ENCODE measurements at places on chromosomes 2 and 18. TPM values are rescaled to one million over a fixed set of nuclear protein-coding genes. Genes with fewer than 3 reads are reported as not detected.

- H3K27me3 ChIP-seq = no peaks in the 10 kb centered on the region
- H3K4me3 ChIP-seq = no peak overlapping the region
- DNase-seq = peak; percentile 79
Observed at GRCh38 chr18:45617284-45617683, 2.0 kb downstream of the SLC14A2 start.

DNA sequence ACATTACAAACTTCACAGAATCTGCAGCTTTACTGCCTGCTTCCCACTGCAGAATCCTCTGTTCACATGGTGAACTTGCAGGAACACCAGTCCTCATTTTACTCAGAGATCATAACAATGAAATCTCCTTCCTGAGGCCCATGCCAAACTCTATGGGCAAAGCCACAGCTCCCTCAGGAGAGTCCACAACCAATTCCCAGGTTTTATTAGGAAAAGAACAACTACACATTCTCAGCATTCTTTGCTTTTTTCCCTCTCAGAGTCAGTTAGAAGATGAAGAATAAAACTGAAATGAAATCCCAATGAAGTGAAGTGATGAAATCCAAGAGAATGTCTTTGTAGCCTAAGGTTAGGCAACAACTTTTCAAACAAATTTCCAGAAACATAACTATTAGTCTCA lies 233.7 kb downstream of the DSEL start:
- no peaks in the 10 kb centered on the region for H3K27me3 ChIP-seq
- H3K36me3 ChIP-seq = no peaks in the 10 kb centered on the region
- no peaks in the 10 kb centered on the region for H3K4me1 ChIP-seq
- no peak overlapping the region for H3K27ac ChIP-seq

DNA sequence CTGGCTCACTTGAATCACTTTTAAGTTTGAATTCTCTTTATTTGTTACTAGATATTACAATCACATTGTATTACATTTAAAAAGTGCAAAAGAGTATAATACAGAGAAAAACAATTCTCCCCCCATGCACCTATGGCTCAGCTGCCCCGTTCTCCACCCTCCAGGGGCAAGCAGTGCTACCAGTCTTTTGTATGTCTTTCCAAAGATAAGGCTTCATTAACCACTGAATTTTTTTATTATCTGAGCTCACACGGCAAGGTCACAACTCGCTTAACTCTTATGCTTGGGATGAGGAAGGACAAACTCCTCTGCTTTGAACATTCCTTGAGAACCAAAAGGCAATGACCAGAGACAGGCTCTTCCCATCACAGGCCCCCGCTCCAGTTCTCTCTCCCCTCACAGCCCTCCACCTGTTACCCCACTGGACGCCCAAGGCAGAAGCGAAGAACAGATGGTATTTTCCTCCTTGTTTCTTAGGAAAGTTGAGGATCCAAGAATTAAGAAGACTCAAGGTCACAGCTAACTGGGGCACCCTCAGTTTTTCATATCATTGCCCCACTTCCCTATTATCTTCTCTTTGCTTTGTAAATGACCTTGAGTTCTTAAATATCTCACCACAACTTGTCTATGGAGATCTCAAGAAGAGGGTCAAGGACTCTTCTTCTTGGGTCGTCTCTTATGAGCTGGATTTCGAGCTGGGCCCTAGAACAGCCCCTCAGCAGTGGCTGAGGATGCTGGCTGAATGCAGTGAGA lies 30.1 kb downstream of the SH2D6 start:
- no peaks in the 10 kb centered on the region for H3K27me3 ChIP-seq
- no peak overlapping the region for H3K27ac ChIP-seq
- H3K4me1 ChIP-seq = peaks cover 31% of the 10 kb centered on the region
- DNase-seq = no peak
- no peak overlapping the region for H3K4me3 ChIP-seq

- no peak overlapping the region for H3K4me3 ChIP-seq
- DNase-seq = no peak
- H3K27ac ChIP-seq = no peak overlapping the region
- H3K27me3 ChIP-seq = peaks cover 31% of the 10 kb centered on the region
- no peaks in the 10 kb centered on the region for H3K36me3 ChIP-seq
- H3K4me1 ChIP-seq = no peaks in the 10 kb centered on the region
Observed at GRCh38 chr18:22185771-22186386, 16.5 kb downstream of the GATA6 start.

- no peaks in the 10 kb centered on the region for H3K36me3 ChIP-seq
- H3K4me1 ChIP-seq = no peaks in the 10 kb centered on the region
- no peak for DNase-seq
- no peak overlapping the region for H3K27ac ChIP-seq
- no peak overlapping the region for H3K4me3 ChIP-seq
Observed at GRCh38 chr18:57965246-57965645, 78.8 kb upstream of the NEDD4L start.

DNA sequence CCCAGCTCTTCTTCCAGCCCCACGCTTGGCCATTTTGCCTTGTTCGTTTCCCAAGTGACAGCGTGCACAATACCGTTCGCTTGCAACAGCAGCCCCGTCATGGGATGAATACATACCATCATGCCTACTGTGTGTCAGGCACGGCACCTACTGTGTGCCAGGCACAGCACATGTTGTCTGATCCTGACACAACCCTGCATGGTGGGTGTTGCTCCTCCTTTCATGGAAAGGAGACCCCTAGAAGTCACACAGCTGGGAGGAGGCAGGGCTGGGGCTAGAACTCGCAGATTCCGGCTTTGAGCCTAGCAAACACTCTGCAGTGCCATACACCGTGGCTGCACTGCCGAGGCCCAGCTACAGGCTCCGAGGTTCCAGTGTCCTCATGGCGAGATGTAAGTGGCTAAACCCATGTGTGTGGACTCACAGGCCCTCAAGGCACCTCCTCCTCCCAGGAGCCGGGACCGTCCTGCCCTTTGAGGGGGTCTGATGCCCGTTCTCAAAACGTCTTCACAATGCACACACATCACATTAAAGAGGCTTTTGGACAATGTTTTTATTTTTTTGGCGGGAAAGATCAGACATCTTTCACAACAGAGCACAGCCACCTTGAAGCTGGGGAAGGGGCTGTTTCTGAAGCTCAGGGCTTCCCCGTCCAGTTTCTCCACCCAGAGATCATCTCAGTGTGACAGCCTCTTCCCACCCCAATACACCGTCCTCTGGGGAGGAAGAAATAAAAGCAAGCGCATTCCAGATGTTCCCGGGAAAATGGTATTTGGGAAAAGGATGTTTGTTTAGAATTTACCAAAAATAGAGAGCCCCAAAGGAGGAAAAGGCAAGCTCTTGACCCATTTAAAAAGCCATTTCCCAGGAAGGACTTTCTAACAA lies 64.9 kb downstream of the HS1BP3 start:
- H3K36me3 ChIP-seq = no peaks in the 10 kb centered on the region
- H3K27me3 ChIP-seq = no peaks in the 10 kb centered on the region
- DNase-seq = peak; percentile 76
- peaks cover 64% of the 10 kb centered on the region for H3K4me1 ChIP-seq
- H3K4me3 ChIP-seq = no peak overlapping the region

DNA sequence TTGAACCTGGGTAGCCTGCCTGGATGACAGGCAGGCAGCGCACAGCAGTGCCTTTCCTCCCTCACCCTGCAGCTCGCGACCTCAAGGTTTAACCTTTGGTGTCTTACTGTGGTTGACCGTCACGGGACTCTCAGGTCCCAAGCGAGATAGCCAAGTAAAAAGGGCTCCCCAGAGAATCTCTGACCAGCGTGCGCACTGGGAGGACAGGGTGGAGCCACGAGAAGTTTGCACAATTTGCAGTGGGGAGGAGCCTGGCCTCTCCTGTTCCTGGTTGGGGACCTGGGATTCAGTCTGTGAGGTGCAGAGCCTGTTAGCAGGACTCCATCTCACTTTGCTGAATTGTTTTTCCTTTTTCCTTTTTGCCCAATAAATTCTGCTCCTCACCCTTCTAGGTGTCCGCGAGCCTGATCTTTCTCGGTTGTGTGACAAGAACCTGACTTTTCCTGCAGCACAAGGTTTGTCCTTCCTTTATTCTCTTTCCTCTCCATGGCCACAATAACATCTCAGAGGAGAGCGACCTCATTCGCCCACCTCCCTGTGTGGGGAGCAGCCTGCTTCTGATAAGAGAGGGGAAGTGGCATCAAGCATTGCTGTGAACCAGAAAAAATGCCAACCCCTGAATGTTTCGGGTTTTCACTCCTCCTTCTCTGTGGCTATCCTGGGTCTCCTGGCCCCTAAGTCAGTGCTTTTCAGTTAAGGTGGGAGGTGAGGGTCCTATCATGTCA lies 36.2 kb downstream of the POU3F3 start:
- H3K27ac ChIP-seq = no peak overlapping the region
- no peak for DNase-seq
- H3K27me3 ChIP-seq = peaks cover 2% of the 10 kb centered on the region
- H3K4me1 ChIP-seq = no peaks in the 10 kb centered on the region
- no peak overlapping the region for H3K4me3 ChIP-seq

DNA sequence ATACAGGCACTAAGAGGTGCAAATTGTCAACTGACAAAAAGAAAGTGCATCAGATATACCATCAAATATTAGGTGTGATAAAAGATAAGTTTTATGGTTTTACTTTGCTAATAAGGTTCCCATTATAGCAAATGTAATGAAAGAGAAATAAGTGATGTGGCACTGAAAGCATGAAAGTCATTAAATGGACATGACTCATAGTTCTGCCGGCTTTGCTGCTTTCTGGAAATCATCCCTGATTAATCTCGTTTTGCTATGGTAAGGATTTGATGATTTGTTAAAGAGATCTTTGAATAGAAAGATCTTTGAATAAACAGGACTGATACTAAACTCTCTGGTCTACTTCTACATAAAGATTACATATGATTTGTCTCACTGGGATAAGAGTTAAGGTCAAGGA lies 72.7 kb downstream of the CLIP4 start:
- H3K4me1 ChIP-seq = no peaks in the 10 kb centered on the region
- H3K27me3 ChIP-seq = no peaks in the 10 kb centered on the region
- H3K27ac ChIP-seq = no peak overlapping the region
- DNase-seq = no peak
- no peak overlapping the region for H3K4me3 ChIP-seq

DNA sequence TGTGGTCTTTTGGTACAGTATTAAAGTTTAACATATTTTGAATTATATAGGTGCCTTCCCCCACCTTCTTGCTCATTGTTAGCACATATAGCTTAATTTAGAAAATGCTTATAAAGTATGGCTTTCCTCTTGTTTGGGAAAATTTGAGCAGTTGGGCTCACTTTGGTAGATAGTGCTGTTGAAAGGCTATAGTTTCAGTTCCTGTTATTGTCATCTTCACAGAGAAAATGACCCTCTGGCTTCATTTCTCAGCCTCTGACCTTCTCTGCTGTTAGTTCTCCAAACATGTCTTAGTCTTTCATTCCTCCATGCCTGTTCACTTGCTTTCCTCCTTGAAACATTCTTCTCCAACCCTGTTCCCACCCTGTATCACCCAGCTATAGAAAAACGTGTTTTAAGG lies 200.6 kb downstream of the WDR7 start:
- no peaks in the 10 kb centered on the region for H3K4me1 ChIP-seq
- no peaks in the 10 kb centered on the region for H3K36me3 ChIP-seq
- H3K4me3 ChIP-seq = no peak overlapping the region
- DNase-seq = peak; percentile 27

DNA sequence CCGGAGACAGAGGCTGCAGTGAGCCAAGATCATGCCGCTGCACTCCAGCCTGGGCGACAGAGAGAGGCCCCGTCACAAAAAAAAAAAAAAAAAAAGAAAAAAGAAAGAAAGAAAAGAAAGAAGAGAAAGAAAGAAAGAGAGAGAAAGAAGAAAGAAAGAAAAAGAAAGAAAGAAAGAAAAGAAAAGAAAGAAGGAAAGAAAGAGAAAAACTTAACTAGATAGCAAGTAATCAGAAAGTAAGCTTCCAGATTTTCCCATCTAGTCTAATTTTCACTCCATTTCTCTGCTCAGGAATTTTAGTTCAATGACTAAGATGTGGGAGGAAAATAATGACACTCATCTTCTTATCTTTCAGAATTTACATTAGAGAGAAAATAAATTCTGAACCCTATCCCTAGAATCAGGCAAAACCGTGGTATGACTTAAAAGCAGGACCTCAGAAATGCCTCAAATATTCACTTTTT lies 2.4 kb downstream of the GFPT1 start:
- no peak overlapping the region for H3K27ac ChIP-seq
- no peak overlapping the region for H3K4me3 ChIP-seq
- H3K36me3 ChIP-seq = peaks cover 4% of the 10 kb centered on the region
- peaks cover 5% of the 10 kb centered on the region for H3K4me1 ChIP-seq
- no peak for DNase-seq

GRCh38 chr2:105714141-105714540 lies 30.6 kb upstream of the NCK2 start:
- DNase-seq = no peak
- no peak overlapping the region for H3K27ac ChIP-seq
- peaks cover 2% of the 10 kb centered on the region for H3K27me3 ChIP-seq
- H3K4me3 ChIP-seq = no peak overlapping the region
- no peaks in the 10 kb centered on the region for H3K36me3 ChIP-seq

GRCh38 chr2:210461401-210461800 lies 15.2 kb downstream of the LANCL1 start:
- H3K27ac ChIP-seq = no peak overlapping the region
- no peak for DNase-seq
- peaks cover 6% of the 10 kb centered on the region for H3K4me1 ChIP-seq
- H3K36me3 ChIP-seq = peaks cover 23% of the 10 kb centered on the region

DNA sequence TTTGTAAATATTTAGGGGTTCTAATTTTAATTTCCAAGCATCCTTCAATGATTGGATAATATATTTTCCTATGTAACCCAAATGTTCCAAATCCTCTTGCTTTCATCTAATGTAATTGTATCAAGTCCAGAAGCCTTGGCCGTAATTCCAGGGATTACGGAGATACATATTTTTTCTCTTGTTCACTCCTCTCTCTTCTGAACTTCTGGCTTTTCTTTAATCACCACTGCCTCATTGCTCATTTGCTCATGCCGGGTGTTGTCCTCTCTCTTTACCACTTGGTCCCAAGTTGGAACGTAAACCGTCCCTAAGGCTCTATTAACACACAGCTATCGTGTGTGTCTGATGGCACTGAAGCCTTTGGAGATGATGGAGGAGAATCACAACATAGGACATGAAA lies 188.7 kb upstream of the COL3A1 start:
- no peaks in the 10 kb centered on the region for H3K36me3 ChIP-seq
- peaks cover 9% of the 10 kb centered on the region for H3K4me1 ChIP-seq
- peak overlapping the region; percentile 94 for H3K27ac ChIP-seq
- peak; percentile 89 for DNase-seq

DNA sequence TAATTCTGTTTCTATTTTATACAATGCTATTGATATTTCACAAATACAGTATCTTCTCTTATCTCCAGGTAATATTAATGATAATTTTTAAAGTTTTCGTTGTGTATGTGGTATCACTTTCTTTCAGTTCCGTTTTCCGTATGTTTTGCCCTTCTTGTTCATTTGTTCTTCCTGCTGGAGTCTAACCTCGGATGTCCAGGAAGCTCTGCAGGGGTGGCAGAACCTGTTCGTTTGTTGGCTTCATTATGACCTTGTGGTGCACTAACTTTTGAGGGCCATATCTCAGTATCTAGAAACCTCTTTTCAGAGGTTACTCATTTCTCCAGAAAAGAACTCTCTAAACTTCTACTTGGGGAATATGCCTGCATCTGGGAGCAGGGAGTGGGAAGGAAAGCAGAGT lies 134.5 kb downstream of the NBAS start:
- no peak overlapping the region for H3K4me3 ChIP-seq
- no peak for DNase-seq
- H3K36me3 ChIP-seq = peaks cover 5% of the 10 kb centered on the region
- no peak overlapping the region for H3K27ac ChIP-seq
- no peaks in the 10 kb centered on the region for H3K27me3 ChIP-seq

Gene KCNK3
- 1.1 TPM for total RNA-seq

Gene PSMA8
- not detected for total RNA-seq

Gene CWC22
- 15.0 TPM for total RNA-seq

Gene MAL
- 2.4 TPM for total RNA-seq

Gene RIT2
- total RNA-seq = not detected

Gene LRRC30
- total RNA-seq = 6.5 TPM

Gene TUBA3E
- total RNA-seq = not detected

Gene CAPN14
- total RNA-seq = 0.09 TPM

Gene TET3
- 5.5 TPM for total RNA-seq

Gene CYP26B1
- total RNA-seq = 11.7 TPM

Gene SCTR
- total RNA-seq = not detected

Gene ASPRV1
- 2.6 TPM for total RNA-seq
